Hepatic stellate cell (primary cell): ENCODE measurements at places on chromosomes 1 and 21.

- DNase-seq = peak; percentile 42
Observed at GRCh38 chr1:150186789-150187559, 37.3 kb downstream of the PLEKHO1 start.

- DNase-seq = peak; percentile 65
Observed at GRCh38 chr1:26405281-26405915, 5.2 kb upstream of the LIN28A start.

GRCh38 chr1:177490036-177490639 is 319.4 kb downstream of the BRINP2 start:
- DNase-seq = no peak

- DNase-seq = peak; percentile 53
Observed at GRCh38 chr1:93661829-93662474, 19.7 kb downstream of the BCAR3 start.

DNA sequence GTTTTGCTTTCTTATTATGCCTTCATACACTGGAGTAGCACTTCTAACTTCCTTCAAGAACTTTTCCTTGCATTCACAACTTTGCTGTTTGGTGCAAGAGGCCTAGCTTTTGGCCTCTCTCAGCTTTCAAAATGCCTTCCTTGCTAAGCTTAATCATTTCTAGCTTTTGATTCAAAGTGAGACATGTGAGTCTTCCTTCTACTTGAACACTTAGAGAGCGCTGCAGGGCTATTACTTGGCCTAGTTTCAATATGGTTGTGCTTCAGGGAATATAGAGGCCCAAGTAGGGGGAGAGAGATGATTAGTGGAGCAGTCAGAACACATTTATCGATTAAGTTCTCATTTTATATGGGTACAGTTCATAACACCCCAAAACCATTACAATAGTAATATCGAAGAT is 12.4 kb downstream of the ANGEL2 start:
- DNase-seq = no peak
